ENCODE measurements at places on chromosomes 4 and X. TPM values are rescaled to one million over a fixed set of nuclear protein-coding genes. Genes with fewer than 3 reads are reported as not detected.

RAB9B gene
- 0.24 TPM for total RNA-seq

USP26 gene
- total RNA-seq: not detected

AMER1 gene
- total RNA-seq: 3.8 TPM

DNA sequence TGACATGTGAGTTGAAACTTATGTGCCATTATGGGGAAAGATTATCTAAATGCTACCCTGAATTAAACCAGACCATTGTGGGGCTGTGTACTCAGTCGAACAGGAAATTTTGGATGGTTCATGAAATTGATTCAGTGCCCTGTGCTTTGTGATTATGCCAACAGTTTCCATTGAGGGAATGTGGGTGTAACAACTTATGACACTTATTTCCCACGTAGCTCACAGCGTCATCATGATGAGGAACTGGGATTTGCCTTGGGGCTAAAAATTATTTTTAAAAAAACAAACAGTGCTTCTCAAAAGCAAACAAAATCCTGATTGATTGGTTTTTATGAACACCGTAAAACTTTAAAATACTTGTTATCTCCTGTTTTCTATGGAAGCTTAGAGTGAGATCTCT, 8.3 kb upstream of the CLTRN start:
- DNase-seq: no peak

GRCh38 chrX:43716144-43716543, 60.0 kb downstream of the MAOA start:
- DNase-seq: no peak

DNA sequence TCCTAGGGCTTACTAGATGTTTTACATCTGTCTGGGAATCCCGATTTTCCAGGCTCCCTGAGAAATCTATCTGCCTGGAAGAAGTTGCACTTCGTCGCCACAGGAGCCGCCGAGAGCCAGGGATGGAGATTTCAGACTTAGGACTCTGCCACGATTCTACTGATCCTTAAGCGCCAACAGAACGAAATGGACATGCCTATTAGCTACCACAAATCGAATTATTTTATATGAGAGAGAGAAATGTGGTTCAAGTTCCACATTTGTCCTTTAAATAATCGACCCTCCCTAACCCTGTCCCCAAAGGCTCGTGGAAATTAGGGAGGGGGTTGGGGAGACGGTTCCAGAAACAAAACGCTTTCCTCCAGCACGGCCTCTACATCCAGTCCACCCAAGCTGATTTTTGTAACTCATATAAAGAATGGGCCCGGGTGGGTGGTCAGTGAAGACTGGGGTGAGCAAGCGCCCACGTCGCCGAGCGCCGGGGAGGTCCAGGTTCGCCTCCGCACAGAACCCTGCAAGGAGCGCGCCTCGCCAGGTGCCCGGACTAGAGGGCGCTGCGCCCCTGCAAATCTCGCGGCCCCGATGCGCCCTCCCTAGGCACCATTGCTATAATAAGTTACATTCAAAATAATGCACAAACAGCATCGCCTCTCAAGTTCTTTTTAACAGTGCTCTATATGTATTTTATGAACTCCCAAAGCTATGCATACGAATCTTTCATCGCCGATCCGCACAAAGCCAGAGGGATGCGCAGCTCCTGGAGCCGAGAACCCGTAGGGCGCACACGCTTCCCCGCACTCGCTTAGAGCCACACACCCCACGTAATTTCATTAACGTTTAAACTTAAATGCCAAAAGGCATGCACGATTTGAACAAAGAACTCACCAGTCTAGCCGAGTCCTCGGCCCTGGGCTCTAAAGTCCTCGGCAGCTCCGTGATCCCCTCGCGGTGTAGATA, 2.1 kb upstream of the FAT1 start:
- no peak for DNase-seq

FAAH2 gene
- total RNA-seq: 3.2 TPM

DNA sequence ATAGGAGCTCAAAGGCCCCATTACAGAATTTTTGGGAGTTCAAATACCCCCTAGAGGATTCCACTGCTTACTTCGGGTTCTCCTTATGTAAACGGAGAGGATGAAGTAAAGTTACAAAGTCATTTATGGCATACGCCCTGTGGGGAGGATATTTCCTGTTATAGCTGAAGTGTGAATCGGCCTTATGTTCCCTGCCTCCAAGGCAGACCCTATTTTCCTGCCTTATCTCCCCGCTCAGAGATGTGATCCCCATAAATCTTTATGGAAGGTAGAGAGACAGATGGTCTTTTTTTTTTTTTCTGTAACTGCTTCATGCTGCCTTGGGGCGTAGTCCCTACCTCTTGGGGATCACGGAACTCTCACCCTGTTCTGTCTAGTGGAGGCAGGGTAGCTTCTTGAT, 56.0 kb upstream of the DHX15 start:
- DNase-seq: no peak

DNA sequence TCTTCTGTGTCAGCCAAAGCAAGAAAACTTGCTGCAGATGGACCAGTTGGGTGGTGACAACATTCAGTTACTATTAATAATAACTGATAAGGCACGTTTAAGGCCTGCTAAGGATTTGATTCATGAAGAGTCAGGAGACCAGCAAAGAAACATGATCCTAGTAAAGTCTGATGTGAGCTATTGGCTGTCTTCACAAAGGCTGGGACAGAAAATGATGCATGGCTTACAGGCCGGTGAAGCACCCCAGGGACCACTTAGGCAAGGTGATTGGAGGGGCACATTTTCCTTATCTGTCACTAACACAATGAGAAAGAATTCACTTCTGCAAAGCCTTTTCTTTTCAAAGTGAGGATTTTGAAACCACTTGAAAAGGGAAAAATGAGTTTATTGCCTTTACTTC, 65.4 kb upstream of the TRPC3 start:
- DNase-seq: no peak

DNA sequence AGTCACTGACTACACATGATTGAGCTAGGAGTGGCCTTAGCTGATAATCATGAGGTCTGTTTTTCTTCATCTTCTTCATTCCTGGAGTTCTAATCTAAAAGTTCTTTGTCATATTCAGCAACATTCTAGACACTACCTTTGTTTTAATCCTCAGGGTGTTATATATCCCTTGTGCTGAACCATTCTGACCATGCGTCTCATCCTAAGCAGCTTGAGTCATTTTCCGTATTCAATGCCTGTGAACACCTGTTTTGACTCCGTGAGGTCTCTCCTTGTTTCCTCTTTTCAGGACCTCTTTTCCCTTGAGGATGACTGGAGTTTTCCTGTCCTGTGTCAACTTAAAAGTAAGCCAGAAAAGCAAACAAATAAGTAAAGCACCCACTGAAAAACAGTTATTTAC, 597.9 kb downstream of the GBA3 start:
- no peak for DNase-seq

- no peak for DNase-seq
Measured at GRCh38 chr4:127131527-127131926, 501.2 kb upstream of the INTU start.

GRCh38 chr4:95511477-95511876, 37.3 kb downstream of the UNC5C start:
- DNase-seq: no peak

DNA sequence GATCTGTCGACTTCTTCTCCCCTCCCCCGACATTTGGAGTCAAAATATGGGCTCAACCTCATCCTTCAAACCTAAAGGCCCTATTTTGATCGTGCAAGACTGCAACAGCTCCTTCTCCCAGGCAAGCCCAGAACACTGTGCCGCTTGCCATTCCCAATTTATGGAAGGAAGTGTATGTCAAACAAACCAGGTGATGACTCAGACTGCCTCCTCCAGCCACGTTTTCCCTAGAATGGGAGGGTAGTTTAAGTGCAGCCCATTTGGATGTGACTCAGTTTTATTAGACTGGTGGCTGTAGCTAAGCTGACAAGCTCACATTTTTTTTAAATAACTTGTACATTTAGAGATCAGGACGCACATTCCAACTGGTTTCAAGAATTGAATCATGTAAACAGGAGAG, 570.4 kb upstream of the DIPK2B start:
- no peak for DNase-seq

OCIAD1 gene
- 116 TPM for total RNA-seq

DNA sequence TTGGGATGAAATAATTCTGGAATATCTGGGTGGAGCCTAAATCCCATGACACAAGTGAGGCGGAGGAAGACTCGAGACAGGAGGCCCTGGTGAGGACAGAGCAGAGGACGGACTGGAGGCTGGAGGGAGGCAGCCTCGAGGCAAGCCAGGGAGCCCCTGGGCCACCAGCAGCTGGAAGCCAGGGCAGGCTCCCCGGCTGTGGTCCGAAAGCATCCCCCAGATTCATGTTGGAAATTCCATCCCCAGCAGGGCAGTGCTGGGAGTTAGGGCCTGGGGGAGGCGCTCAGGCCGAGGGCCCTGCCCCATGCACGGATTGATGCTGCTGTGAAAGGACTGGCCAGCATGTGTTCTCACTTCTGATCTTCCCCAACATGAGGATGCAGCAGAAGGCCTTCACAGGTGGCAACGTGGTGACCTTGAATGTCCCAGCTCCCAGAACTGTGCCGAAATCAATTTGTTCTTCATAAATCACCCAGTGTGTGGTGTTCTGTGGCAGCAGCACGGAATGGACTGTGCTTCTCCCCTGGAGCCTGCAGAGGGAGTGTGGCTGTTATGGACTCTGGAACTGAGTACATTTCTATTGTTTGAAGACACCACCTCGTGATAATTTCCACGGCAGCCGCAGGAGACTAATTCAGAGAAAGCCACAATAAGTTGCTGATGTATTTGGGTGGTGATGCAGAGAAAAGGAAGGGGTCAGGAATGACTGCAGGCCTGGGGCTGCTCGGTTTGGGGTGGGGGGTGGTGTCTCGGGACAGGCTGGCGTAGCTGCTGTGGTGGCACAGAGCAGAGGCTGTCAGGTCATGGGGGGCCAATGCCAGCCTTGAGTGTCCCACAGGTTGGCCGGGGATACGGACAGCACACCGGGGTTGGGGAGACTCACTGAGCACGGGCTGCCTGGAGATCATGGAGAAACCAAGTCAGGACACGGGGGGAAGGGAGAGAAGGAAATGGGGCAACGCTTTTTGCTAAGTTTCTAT, 56.9 kb downstream of the PCGF3 start:
- DNase-seq: no peak

GRCh38 chr4:105909787-105910281, 14.6 kb downstream of the NPNT start:
- DNase-seq: no peak

GRCh38 chr4:168920441-168921065, 89.5 kb downstream of the CBR4 start:
- no peak for DNase-seq

DNA sequence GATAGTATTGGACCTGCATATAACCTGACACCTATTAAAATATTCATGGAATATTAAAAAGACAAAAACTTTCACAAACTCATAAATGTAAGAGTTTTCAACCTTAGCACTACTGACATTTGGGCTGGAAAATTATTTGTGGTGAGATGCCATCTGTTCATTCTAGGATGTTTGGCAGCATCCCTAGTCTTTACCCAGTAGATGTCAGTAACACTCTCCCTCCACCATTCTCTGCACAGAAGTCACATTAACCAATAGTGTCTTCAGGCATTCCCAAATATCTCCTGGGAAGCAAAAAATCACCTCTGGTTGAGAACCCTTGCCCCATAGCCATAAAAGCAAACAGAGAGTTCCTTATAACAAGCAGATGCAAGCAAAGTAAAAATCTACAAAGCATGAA, 41.4 kb upstream of the NDST4 start:
- DNase-seq: no peak

FRMPD4 gene
- not detected for total RNA-seq

ZNF330 gene
- total RNA-seq: 62.4 TPM

DNA sequence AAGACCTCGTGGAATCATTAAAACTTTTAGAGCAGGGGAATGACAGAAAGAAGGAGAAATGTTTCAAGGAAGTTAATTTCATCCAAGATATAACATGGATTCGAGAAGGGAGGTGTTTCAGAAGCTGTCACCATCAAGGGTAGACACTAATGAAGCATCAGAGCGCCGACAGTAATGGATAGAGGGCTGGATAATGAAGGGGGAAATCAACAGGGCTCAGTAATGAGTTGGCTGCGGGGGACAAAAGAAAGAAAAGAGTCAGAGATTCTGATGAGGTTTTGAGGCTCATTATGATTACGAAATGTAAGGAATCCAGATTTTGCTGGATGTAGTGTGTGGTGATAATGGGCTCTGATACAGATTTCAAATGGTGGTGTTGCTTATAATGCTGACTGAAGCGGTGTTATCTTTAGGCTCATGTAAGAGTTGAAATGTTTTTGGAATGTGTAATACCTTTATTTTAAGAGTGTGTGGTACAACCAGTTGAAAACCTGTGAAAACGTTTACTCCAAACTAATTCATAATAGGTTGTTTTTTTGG, 39.3 kb upstream of the TENM3 start:
- no peak for DNase-seq

DNA sequence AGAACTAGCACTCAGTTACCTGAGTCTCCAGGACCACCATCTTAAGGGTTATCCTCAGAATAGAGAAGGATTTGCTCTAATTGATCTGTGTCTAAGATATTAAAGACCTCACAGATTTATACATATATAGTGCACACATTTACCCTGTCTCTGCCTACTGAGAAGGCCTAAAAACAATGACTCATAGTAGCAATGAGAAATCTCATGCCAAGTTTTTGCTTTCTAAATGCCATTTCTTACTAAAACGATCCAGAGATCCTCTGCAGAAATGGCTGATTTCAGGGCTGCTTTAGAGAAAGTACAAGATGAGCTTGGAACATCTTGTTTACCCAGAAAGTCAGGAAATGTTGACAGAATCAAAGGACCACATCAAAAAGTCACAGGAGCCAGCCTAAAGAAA, 79.1 kb upstream of the INPP4B start:
- no peak for DNase-seq

GRCh38 chrX:57406149-57406548, 119.6 kb downstream of the FAAH2 start:
- no peak for DNase-seq

DNA sequence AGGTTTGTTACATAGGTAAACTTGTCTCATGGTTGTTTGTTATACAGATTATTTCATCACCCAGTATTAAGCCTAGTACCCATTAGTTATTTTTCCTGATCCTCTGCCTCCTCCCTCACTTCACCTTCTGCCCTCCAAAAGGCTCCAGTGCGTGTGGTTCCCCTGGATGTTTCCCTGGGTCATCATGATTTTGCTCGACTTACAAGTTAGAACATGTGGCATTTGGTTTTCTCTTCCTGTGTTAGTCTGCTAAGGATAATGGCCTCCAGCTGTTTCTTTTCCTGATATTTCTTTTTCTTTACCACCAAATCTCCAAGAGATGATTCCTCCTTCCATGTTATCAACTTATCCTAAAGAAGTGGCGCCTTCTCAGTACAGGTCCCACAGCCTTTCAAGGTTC, 543.1 kb upstream of the ADGRL3 start:
- DNase-seq: no peak

- DNase-seq: no peak
Measured at GRCh38 chrX:150262456-150262855, 100.7 kb upstream of the MAMLD1 start.

- DNase-seq: no peak
Measured at GRCh38 chr4:106201373-106201772, 114.6 kb downstream of the TBCK start.

KCND1 gene
- total RNA-seq: 1.1 TPM

DNA sequence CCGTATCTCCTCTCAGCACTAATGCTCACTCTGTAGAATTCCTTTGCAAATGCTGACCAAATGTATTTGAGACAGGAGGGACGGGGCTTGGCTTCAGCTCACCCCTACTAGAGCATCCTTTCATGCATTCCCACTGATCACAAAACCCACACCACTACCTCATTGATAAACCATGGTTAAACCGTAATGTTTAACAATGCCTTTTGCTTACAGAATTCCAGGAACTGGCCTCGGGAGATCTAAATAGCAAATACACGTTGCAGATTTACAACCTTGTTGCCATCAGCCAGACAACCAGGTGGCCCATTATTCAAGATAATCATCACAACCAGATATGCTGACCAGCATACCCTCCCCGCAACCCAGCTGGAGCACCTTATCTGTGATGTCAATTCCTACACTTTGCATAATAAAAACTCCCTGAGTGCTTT, 391.9 kb downstream of the KCTD8 start:
- no peak for DNase-seq
